ENCODE measurements at places on chromosomes 16 and 17.

GRCh38 chr17:64130559-64131001, 636 bp upstream of the ERN1 start:
- no peak for DNase-seq

DNA sequence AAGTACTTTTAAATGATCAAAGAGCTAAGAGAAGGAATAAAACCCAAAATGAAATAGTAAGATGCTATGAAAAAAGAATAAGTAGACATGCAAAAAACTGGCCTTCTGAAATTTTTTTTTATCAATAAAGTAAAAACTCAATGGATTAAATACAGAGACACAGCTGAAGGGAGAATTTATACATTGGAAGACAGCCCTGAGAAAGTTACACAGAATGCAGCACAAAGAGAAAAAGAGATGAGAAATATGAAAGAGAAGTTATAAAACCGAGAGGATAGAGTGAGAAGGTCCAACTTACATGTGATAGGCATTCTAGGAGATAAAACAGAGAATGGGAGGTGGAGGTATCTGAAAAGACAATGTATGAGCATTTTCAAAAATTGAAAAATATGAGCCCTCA, 57.0 kb downstream of the MARF1 start:
- DNase-seq = no peak

GRCh38 chr16:78483124-78483992, 383.9 kb downstream of the WWOX start:
- no peak for DNase-seq

DNA sequence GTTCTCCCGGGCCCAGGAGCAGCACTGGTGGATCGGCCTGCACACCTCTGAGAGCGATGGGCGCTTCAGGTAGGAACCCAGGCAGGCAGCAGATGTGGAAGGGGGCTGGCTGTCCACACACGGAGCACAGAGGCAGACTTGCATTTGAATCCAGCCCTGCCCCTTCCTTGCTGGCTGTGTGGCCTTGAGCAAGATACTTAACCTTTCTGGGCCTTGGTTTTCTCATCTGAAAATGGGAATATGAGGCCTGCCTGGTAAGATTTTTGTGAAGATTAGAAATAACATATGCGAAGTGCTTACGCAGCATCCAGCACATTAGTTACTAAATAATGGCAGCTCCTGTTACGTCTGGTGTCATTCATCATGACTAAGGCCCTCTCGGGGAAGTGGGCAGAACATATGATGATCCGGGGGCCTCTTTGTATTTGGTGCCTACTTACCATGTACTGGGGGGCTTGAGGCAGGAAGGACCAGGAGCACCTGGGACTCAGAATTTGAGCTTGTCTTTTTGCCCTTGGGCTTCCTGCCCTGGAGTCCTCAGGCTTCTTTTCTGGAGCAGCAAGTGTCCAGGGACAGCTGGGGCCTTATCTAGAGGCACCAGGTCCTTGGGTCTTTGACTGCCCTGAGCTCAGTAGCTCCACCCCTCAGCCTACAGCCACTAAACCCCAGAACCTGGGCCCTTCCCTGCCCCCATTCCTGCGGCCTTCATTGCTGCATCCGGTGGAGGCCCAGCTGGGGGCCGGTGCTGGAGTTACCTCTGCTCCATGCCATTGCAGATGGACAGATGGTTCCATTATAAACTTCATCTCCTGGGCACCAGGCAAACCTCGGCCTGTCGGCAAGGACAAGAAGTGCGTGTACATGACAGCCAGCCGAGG, 53.8 kb downstream of the MRC2 start:
- DNase-seq = no peak

DNA sequence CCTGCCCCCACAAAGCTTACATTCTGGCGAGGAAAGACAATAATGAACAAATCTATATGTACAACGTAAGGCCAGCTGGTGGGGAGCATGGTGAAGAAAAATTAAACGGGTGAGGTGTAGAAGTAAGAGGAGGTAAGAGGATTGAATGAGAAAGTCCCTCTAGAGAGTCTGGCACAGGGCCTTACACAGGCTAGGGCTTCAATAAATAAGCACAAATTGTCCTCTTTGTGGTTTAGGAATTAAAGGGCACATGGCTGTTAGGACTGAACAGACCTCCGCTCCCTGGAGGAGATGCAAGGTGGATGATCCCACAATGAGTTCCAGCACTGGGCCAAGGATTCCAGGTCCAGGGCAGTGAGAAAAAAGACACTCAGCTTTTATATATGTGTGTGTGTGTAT, 43.1 kb upstream of the HAPSTR1 start:
- DNase-seq = no peak

DNA sequence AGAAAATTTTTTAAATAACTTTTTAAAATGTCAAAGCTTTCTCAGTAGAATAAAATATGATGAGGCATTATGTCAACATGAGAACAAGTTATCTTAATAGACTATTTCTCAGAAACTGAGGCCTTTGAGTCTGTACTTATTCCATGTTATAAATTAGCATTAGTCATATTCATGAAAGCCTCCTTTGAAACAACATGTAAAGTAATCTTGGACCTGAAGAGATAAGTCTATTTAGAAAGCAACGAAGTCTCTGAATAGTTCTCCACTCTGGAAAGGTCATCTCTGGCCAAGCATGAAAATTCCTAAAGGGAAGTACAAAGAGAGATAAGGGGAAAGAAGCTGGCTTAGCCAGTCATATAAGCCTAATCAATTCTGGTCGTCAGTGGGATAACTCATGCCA, 150.8 kb downstream of the CYB561 start:
- DNase-seq = no peak

- no peak for DNase-seq
Observed at GRCh38 chr17:34161690-34162089, 93.4 kb upstream of the CCL2 start.

GRCh38 chr17:13957636-13958035, 111.7 kb upstream of the COX10 start:
- no peak for DNase-seq

- DNase-seq = no peak
Observed at GRCh38 chr17:50685691-50686493, 21.8 kb downstream of the ANKRD40 start.

GRCh38 chr16:3580686-3581085, 3.5 kb upstream of the NLRC3 start:
- DNase-seq = no peak

DNA sequence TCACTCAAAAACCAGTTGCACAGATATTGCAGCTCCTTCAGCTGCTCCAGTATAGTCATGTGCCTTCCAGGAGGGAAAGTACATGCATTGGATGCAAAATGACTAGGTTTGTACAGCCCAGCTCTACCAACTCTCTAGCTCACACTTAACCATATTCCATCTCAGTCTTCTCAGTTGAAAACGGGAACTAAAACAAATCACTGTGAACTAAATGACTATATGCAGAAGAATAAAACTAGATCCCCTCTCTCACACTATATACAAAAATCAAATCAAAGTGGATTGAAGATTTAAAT, 24.9 kb downstream of the DCUN1D3 start:
- no peak for DNase-seq

GRCh38 chr17:56824503-56824902, 9.2 kb downstream of the C17orf67 start:
- no peak for DNase-seq

GRCh38 chr16:30697264-30698138, 1.5 kb upstream of the SRCAP start:
- DNase-seq = no peak

GRCh38 chr17:49989518-49989880, 5.5 kb downstream of the DLX3 start:
- DNase-seq = no peak

DNA sequence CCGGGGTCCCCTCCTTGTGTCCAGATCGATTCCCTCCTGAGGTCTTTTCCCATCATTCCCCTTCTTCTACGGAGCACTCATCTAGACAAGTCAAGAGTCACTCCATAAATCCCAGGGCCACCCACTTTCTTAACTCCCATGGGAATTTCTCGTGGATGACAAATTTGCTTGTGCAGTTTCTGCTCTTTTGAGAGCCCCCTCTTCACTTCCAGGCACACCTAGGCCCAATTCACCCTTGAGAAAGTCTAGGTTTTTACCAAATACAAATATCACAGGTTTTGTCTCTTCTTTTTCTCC, 522 bp upstream of the POLDIP2 start:
- DNase-seq = no peak

GRCh38 chr17:78714534-78714933, 67.5 kb downstream of the CYTH1 start:
- DNase-seq = no peak

GRCh38 chr17:46935658-46936266, 12.8 kb downstream of the GOSR2 start:
- no peak for DNase-seq

DNA sequence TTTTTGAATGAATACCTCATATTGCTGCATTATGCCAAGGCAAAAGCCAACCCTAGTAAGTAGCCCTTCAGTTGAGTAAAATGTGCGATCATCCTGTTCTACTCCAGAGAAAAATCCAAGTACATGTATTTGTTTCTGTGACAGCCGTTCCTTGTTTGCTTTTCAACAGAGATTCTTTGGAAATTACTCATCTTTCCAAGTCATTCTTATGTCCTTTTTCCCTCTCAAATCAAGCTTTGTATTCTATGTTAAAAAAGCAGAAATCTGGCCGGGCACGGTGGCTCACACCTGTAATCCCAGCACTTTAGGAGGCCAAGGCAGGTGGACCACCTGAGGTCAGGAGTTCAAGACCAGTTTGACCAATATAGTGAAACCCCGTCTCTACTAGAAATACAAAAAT, 112.9 kb upstream of the HAS3 start:
- no peak for DNase-seq

DNA sequence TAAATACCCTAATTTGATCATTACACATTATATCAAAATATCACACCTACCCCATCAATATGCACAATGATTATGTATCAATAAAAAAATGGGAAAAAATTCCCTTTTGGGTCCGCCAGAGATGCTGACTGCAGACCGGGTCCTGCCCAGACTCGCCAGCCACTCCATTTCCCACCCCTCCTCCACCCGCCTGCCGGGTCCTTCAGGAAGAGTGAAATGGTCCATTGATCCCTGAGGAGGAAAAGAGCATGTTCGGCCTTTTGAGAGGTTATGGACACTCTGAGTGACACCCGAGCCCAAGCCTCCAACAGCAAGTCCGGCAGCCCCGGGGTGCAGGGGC, 123.9 kb upstream of the ZFHX3 start:
- DNase-seq = no peak

- DNase-seq = no peak
Observed at GRCh38 chr17:74497471-74497870, 31.0 kb downstream of the CD300A start.

- no peak for DNase-seq
Observed at GRCh38 chr16:58086381-58087208, 42.6 kb downstream of the CFAP20 start.

DNA sequence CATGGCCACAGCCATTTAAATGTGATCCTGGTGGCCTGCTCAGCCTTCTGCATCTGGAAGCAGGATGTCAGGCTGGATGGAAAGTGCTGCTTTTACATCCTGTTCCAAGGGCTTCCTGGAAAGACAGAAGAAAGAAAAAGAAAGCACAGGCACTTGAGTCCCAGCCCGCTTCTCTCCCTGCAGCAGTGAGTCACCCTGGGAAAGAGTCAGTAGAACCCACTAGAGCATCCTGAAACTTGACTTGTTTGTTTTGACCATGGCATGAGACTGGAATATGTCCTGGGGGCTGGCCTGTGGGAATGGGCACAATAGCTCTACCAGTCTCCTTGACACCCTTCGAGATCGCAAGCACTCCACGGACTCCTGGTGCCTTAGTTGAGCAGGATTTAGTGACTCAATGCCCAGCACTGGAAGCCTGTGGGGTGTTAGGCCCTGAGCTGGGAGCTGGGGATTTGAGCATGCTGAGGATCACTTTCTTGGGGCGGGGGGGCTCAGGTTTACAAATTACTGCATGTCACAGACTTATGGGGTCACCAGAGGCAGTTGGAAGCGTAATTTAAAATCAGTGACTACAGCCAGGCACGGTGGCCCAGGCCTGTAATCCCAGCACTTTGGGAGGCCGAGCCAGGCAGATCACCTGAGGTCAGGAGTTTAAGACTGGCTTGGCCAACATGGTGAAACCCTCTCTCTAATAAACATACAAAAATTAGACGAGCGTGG, 22.1 kb upstream of the GNA13 start:
- no peak for DNase-seq

DNA sequence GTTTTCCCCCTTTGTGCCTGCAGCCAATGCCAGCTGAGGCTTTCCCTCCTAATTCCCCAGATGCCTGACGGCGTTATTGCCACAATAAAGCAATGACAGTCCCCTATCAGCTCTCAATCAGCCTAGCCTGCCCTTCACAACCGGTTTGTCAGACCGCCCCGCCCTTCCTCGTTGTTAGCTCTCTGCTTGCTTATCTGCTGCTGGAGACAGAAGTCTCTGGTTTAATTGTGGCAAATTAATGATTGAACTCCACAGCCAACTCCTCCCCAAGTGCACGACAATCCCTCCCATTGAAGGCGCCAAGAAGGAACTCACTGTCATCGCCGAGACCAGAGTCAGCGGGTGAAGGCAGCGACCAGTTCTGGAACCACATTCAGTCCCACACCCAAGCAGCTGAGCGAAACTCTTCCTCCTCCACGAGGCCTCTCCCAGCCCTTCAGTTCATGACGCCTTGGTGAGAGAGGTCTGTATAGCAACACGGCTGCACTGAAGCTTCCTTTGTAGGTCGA, 474.4 kb downstream of the SLC39A11 start:
- DNase-seq = peak; percentile 19

DNA sequence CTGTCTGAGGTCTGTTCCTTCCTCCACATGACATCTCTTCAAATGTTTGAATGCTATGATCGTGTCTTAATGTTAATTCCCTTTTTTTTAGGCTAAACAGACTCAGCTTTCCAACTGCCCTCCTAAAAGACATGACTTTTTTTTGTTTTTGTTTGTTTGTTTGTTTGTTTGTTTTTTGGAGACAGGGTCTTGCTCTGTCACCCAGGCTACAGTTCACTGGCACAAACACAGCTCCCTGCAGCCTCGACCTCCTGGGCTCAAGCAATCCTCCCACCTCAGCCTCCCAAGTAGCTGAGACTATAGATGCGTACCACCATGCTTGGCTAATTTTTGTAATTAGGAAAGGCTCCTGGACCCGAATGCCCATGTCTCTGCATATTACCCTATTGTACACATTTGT, 176.5 kb downstream of the ABCA8 start:
- no peak for DNase-seq

- DNase-seq = no peak
Observed at GRCh38 chr17:50763716-50764475, 3.4 kb downstream of the ANKRD40CL start.
